ENCODE measurements at places on chromosomes 4 and X.
A peak's percentile ranks its signal among the peaks of the same experiment; 100 is the strongest.

DNA sequence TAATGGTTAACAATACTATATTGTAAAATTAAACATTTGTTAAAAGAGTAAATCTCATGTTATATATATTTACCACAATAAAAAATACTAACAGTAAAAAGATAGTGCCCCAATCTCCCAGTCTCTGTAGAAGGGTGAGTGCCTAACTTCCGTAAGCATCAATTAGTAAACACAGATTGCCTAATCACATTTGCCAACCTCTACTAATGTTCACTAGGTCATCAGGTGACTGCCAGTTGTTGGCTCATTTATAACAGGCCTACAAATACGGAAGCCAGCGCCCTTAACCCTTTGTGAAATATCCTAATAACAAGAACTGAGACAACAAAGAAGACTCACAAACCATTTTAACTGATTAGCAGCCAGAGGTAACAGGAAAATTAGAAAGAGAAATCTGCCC is 345.1 kb downstream of the INPP4B start:
- DNase-seq, result no peak

GRCh38 chr4:173526724-173527102 is 3.3 kb downstream of the HAND2 start:
- DNase-seq, result no peak

- no peak for DNase-seq
Observed at GRCh38 chrX:40267334-40268187, 169.8 kb upstream of the BCOR start.

- no peak for DNase-seq
Observed at GRCh38 chr4:142607976-142608375, 238.1 kb downstream of the INPP4B start.

DNA sequence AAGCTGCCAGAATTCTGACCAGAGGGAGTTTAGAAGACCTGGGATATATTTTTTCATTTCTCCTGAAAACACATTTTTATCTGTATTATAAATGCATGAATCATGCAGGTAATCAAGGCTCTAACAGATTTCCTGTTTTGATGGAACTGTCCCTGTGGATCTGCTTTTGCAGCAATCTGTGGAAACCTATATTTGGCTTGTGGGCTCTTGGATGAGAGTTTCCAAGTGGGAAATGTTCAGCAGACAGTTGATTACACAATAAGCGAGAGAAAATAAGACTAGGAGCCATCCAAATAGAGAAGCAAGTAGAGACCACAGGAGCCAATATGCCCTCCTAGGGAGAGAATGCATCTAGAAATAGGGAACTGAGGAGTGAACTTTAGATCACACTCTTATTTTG is 105.0 kb downstream of the NDST3 start:
- no peak for DNase-seq

- DNase-seq, result no peak
Observed at GRCh38 chr4:121070274-121070673, 2.1 kb downstream of the NDNF start.

GRCh38 chr4:89357340-89357739 is 49.7 kb upstream of the GPRIN3 start:
- DNase-seq, result peak; percentile 2

DNA sequence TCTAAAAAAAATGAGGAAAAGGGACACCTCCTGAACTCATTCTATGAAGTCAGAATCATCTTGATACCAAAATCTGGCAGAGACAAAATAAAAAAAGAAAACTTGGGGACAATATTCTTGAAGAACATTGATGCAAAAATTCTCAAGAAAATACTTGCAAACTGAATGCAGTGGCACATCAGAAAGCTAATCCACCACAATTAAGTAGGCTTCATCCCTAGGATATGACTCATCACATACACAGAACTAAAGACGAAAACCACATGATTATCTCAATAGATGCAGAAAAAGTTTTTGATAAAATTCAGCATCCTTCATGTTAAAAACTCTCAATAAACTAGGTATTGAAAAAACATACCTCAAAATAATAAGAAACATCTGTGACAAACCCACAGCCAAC is 98.3 kb downstream of the FAM47B start:
- DNase-seq, result no peak

DNA sequence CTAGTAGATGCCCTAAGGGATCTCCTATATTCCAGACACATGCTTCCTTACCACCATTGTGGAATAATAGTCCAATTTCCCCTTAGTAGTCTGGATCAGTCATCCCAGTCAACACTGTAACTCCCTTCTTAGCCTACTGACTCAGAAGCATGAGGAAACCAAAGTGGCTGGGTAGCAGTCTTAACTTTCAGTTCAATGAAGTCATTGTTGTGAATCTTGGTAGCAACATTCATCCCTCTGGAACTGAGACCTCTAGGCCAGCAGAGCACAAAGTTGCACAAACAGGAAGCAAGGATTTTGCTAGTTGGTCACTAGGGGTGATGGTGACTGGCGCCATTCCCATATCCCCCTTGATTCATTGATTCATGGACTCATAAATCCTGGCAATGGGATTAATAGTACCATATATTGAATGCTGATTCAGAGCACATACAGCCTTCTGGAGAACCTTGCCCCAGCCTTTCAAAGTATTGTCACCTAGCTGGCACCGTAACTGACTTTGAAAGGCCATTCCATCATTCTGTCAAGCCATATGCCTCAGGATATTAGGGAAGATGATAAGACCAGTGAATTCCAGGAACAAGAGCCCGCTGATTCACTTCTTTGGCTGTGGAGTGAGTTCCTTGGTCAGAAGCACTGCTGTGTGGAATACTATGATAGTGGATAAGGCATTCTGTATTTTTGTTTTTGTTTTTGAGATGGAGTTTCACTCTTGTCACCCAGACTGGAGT is 19.7 kb upstream of the GPAT3 start:
- DNase-seq, result no peak
